ENCODE measurements at places on chromosomes 7 and 10.

DNA sequence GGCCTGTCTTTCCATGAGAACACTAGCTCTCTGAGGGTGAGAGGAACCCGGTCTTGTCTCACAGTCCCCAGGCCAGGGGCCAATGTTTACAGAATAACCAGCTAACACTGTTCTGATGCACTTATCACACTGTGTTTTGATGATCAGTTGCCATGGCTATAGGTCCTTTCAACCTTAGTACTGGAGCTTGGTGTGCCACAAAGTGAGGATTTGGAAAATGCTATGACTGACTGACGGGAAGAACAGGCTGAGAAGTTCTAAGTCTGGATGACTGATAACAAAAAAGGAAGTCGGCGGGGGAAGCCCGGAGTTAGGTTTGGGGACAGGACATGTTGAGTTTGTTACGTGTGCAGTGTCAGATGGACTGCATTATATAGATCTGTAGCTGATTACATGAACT lies 141.8 kb downstream of the CTTNBP2 start:
- no peak for DNase-seq

GRCh38 chr7:22256541-22257096 lies 100.3 kb downstream of the RAPGEF5 start:
- DNase-seq: no peak

- DNase-seq: no peak
Measured at GRCh38 chr10:117163061-117163953, 25.2 kb upstream of the VAX1 start.

- no peak for DNase-seq
Measured at GRCh38 chr10:15140698-15141097, 27.8 kb downstream of the NMT2 start.

DNA sequence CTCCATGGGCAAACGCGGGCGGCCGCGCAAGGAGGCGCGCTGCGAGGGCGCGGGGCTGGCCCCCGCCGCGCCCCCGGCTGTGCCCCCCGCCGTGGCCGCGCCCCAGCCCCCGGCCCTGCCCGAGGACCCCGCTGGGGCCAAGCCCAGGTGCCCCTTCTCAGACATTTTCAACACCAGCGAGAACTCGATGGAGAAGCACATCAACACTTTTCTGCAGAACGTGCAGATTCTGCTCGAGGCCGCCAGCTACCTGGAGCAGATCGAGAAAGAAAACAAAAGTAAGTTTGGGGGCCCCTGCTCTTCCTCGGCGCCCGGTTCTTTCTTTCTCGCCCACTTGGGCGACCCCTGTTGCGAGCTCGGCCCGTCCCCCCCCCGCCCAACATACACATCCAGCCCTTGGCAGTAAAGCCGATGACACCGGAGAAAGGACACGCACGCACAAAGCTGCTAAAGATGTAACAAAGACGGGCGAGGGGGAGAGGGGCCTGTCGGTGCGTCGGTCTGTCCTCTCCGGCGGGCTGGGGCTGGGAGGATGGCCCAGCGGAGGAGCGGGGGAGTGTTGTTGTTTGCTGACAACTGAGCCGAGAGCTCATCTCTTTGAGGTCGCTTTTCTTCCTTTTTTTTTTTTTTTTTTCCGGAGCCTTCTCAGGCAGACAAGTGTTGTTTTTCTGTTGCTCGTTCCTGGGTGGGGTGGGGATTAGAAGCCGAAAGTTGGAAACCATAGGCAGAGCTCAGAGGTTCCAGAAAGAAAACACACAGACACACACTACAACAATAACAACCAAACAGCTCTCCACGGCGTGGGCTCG lies 604 bp downstream of the MXI1 start:
- peak; percentile 55 for DNase-seq

DNA sequence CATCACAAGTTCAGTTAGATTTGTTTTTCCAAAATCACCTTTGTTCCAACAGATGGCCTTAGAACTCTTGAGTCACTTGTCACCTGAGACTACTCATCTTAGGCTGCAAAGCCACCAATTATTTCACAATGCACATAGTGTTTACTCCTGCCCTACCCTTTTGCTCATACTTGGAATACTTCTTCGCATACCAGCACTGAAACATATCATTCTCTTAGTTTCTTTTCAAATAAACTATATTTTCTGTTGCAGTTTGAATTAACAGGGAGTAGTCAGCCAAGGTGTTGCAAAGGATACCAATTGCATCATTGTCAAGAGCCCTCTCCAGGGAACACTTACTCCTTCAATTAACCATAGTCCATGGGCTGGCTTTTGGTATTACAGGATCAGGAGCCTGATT lies 71.0 kb downstream of the CASD1 start:
- no peak for DNase-seq

DNA sequence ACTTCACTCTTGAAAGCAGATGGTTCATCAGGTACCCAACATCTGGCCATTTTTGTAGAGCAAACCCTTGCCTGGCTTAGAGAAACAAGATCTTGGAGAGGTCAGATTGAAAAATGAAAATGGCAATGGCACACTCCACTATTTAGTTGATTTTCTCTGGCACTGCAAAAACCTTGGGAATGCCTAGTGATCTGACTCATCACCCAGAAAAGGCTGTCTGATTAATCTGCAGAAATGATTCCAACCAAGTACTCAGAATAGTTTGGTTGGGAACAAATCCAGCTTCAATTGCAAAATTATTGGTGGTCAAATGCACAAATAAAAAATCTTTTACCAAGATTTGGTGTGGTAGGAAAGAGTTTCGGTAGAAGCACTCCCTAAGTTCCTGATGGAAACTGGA lies 351.2 kb downstream of the PHTF2 start:
- no peak for DNase-seq

- no peak for DNase-seq
Measured at GRCh38 chr10:95242581-95243317, 48.1 kb downstream of the PDLIM1 start.

- DNase-seq: no peak
Measured at GRCh38 chr7:48170506-48170905, 752 bp upstream of the ABCA13 start.

DNA sequence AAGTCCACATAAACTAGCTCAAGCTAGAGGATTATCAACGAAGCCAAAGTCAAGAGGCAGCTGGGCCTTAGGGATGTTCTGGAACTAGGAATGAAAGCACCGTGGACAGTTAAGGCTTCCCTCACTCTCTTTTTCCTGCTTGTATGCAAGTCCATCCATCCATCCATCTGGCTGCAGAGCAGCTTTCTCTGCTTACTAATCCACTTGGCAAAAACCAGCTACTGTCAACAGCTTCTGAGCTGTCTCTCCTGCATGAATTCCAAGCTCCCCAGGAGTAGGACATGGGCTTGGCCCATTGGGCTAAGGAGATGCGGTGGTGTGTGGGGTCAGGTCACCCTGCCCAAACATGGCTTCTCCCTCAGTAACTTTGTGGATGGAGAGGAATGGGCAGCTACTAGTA lies 66.2 kb downstream of the NAMPT start:
- no peak for DNase-seq

DNA sequence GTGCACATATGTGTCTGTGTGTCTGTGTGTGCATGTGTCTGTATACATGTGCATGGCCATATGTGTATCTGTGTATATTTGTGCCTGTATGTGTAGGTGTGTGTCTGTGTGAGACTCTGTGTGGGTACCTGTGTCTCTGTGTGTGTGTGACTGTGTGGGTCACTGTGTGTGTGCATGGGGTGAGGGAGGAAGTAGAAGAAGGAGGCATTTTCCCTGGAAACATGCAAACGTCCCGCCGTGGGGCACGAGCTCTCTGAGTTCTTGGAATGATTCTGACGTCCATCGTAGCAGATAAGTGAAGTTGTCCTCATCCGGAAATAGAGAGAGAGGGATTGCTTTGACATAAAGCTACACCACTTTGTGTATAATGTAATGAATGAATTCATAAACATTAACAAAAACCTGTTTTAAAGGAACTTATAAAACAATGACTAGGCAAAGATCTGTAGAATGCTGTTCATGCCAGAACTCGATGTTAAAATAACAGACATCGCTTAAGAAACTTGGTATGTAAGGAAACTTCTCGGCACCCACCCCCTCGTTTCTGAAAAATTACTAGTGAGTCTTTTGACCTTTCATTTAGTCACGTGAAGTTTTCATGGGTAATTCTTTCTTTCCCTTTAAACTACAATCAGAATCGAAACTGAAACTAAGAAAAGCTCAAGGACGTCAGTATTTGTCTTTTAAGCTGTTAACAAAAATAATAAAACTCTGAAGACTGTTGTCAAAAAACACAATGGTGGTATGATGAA lies 43.6 kb upstream of the KLF6 start:
- peak; percentile 56 for DNase-seq

- DNase-seq: no peak
Measured at GRCh38 chr7:33070277-33070676, 7.7 kb upstream of the NT5C3A start.

- no peak for DNase-seq
Measured at GRCh38 chr10:28317760-28318159, 14.9 kb upstream of the MPP7 start.

- no peak for DNase-seq
Measured at GRCh38 chr10:93899109-93899508, 5.3 kb downstream of the SLC35G1 start.

- DNase-seq: no peak
Measured at GRCh38 chr10:99487125-99487807, 45.5 kb upstream of the NKX2-3 start.

GRCh38 chr10:75598998-75599397 lies 167.6 kb downstream of the LRMDA start:
- no peak for DNase-seq

DNA sequence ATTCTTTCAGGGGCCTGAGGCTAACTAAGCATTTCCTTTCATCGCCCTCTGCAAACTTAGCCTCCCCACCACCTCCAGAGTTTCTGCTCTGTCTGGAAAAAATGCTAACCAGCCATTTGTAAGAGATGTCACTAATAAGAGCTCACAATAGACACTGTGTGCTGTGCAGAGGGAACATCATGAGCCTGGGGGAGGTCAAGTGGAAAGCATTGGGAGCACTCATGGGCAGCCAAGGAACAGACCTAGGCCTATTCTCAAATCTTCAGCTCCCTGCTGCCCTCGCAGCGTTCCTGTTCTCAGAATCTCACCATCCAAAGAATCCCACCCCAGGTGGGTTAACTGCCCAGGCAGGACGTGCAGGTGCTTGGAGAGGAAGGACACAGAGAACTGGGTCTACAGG lies 27.1 kb upstream of the GPAM start:
- no peak for DNase-seq

DNA sequence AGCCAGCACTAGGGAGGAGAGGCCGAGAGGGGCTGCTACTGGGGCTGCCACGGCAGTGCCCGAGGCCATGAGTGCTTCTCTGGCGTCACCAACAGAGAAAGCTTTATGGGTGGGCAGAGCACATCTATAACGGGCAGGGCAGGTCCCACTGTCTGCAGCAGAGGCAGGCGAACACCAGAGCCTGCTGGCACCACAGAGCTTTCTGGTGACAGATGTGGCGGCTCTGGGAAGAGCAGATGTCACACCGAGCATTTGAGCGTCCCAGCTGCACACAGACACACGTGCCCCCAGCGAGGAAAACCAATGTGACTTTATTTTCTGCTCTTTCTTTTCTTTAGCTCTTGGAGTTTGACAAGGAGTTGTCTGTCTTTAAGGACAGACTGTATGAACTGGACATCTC lies 20.5 kb downstream of the NKX6-2 start:
- no peak for DNase-seq

GRCh38 chr10:106609470-106610266 lies 554.8 kb downstream of the SORCS1 start:
- DNase-seq: no peak

GRCh38 chr10:88890681-88891381 lies 10.8 kb downstream of the STAMBPL1 start:
- no peak for DNase-seq

GRCh38 chr10:48885376-48885775 lies 54.3 kb downstream of the LRRC18 start:
- DNase-seq: no peak

DNA sequence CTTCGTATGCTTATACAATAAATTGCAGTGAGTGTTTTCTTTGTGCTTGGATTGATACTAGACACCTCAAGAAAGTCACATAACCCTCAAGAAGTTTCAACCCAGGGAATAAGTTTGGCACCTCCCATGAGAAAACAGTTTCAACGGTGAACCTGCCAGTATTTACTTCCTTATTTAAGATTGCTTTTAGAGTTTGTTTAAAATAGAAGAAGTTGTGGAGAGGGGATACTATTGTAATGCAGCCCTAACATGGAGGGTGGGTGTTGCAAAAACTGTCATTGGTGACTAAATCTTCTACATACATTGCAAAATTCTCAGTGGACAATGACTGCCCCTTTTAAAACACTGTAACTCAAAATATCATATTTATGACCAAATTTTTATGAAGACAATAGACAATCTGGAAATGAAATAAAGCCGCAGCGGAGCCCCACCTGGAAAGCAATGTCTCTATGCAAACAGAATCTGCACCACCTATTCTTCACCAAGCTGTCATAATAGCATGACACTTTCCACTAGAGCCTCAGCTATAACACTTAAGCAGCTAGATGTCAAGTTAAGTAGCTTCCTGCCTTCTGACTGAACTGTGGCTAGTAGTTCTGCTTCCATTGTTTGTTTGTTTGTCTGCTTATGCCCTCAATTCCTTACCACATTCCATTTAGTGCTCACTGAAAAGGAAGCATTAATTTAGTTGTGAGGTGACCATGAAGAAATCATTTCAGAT lies 98.2 kb downstream of the MDFIC start:
- no peak for DNase-seq

GRCh38 chr10:62873866-62874265 lies 57.7 kb upstream of the EGR2 start:
- DNase-seq: no peak

DNA sequence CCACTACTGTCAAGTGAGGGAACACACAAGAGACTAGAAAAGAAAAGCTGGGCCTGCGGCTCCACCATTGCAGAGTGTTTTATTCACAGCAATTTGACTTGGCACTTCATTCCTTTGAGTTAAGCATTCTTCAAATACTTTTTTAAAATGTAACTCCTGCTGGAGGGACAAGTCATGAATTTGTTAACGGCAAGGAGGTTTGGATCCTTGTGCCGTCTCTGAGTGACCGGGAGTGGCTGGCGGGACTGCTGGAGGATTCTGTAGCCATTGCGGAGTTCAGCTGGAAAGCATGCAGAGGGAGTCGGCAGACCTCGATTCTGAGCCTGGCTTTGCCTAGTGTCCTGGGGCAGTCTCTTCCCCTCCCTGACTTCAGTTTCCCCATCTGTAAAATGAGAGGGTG lies 9.8 kb downstream of the HSPA12A start:
- no peak for DNase-seq

DNA sequence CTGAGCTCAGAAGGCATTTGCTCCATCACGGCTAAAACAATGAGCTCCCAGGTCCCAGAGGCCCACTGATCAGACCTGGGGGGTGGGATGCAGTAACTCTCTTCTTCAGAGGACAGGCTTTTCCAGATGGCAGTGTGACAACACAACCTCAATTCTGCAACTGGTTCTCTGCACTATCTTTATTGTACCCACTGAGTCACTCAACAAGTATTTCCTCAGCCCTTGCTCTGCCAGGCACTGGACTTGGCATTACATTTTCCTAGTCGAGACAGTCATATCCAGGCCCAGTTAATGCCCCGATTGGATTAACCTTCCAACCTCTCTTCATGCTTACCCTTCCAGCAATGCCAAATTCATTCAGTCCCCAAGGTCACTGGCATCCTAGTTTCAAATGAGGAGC lies 72.6 kb downstream of the JAZF1 start:
- DNase-seq: no peak

All from central memory CD4-positive, alpha-beta T cell (primary cell).